ENCODE measurements at places on chromosomes 4 and X. TPM values are rescaled to one million over a fixed set of nuclear protein-coding genes. Genes with fewer than 3 reads are reported as not detected.

ESX1 gene
- total RNA-seq: not detected

GRCh38 chr4:157587681-157588423 lies 367.3 kb downstream of the GRIA2 start:
- H3K27me3 ChIP-seq: no peaks in the 10 kb centered on the region
- H3K4me1 ChIP-seq: no peaks in the 10 kb centered on the region
- H3K4me3 ChIP-seq: no peak overlapping the region
- DNase-seq: no peak
- no peaks in the 10 kb centered on the region for H3K36me3 ChIP-seq

TAF7L gene
- total RNA-seq: not detected

DNA sequence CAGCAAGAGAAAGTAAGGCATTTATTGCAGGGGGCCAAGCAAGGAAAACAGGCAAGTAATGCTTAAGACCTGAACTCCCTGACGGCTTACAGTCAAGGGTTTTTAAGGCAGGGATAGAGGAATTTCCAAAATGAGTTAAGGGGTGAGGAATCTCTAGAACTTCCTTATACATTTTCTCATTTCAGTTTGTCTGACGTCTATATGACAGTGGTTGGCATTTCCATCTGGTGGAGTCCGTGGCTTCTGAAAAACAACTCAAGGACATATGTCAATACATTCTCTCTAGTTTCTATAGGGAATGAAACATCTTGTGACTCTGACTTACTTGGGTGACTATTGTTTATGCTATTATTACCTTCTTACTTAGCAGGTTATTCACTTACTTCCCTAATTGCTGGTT lies 19.3 kb upstream of the GUCY2F start:
- H3K27me3 ChIP-seq: no peaks in the 10 kb centered on the region
- no peaks in the 10 kb centered on the region for H3K4me1 ChIP-seq
- H3K36me3 ChIP-seq: no peaks in the 10 kb centered on the region
- no peak overlapping the region for H3K4me3 ChIP-seq
- H3K27ac ChIP-seq: no peak overlapping the region
